Activated CD8-positive, alpha-beta memory T cell treated with anti-CD3 and anti-CD28 coated beads, Interleukin-2, amount 10 ng/mL, durations not matched to agents 7 days and 5 days (primary cell): ENCODE measurements at places on chromosomes 1 and 21. TPM values are rescaled to one million over a fixed set of nuclear protein-coding genes. Genes with fewer than 3 reads are reported as not detected.

- no peak for DNase-seq
- H3K27ac ChIP-seq = peak overlapping the region; percentile 61
- H3K4me3 ChIP-seq = no peak overlapping the region
- peaks cover 40% of the 10 kb centered on the region for H3K4me1 ChIP-seq
These were observed 4.1 kb downstream of the PABPC4 start for GRCh38 chr1:39572379-39573096.

- H3K27me3 ChIP-seq = no peaks in the 10 kb centered on the region
- no peak for DNase-seq
- no peaks in the 10 kb centered on the region for H3K4me1 ChIP-seq
- no peaks in the 10 kb centered on the region for H3K36me3 ChIP-seq
- no peak overlapping the region for H3K4me3 ChIP-seq
- no peak overlapping the region for H3K27ac ChIP-seq
These were observed 41.9 kb downstream of the UBE2G2 start for GRCh38 chr21:44759628-44760285.

DNA sequence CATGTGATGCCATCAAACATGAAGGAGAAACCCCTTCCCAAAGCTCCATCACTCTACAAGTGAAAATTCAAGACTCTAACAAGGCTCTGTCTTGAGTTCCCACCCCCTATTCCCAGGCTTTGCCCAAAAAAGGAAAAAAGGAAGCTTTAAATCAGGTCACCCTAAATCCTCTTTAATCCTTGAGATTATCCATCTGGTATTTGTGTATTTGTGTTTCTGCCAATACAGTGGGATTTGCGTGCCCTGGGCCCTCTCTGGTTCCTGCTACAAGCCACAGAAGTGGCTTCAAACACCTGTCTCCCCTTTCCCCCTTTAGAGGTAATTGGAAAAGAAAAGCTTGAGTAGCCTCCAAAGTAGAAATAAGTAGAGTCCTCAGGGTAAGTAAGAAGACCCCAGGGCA, 120.4 kb downstream of the EDEM3 start:
- no peaks in the 10 kb centered on the region for H3K36me3 ChIP-seq
- H3K4me3 ChIP-seq = no peak overlapping the region
- H3K27me3 ChIP-seq = peaks cover 5% of the 10 kb centered on the region
- H3K4me1 ChIP-seq = no peaks in the 10 kb centered on the region
- H3K27ac ChIP-seq = no peak overlapping the region

DNA sequence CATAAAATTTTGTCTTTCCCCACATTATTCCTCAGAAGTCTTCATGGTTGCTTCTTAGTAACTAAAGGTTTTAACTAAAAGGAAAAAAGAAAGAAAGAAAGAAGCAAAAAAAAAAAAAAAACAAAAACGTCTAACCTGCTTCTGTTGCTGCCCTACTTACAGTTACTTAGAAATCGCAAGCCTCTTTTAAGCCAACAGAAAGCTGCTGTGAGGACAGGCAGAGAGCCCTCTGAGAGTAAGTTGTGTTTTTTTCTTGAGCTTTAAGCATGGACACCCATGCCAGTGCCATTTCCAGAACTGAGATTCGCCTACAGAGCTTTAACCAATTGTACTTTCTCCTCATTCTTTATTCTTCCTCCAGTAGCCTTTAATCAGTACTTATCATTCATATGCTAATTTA, 25.6 kb upstream of the RGS1 start:
- H3K4me3 ChIP-seq = no peak overlapping the region
- DNase-seq = no peak
- H3K4me1 ChIP-seq = peaks cover 55% of the 10 kb centered on the region
- H3K27me3 ChIP-seq = no peaks in the 10 kb centered on the region
- peaks cover 2% of the 10 kb centered on the region for H3K36me3 ChIP-seq

DNA sequence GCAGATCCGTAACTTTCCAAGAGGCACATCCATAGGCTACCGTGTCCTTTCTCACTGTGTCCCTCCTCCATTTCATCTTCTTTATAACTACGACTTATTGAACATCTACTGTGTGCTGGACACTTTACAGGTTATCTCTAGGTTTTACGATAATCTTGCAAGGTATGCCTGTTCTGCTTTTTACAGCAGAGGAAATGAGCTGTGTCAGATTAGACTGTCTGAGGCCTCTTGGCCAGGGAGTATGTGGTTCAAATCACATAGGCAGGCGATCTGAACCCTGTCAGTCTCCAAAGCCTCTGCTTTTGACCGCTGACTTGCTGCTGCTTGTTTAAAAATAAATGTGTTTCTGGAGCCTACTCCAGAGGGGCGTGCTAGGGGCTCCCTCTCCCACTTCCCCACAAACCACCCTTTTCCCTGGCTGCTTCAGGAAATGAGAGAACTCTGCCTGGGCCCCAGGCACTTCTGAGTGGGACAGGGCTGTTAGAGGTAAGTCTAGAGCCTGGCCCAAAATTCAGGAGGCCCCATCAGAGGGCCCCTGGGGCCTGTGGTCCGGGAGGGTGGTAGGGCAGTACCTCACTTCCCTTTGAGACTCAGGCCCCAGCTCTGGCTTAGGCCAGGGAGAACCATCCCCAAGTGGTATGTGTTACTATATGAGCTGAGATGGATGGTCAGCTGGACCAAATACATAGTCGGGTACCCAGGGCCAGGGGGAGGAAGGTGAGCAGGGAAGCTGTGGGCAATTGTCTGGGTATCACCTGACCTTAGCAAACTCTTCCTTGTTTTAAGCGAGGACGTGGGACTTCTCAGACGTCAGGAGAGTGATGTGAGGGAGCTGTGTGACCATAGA, 4.4 kb downstream of the PSEN2 start:
- peak; percentile 34 for DNase-seq
- H3K4me3 ChIP-seq = no peak overlapping the region
- H3K27ac ChIP-seq = no peak overlapping the region
- H3K4me1 ChIP-seq = peaks cover 15% of the 10 kb centered on the region

DNA sequence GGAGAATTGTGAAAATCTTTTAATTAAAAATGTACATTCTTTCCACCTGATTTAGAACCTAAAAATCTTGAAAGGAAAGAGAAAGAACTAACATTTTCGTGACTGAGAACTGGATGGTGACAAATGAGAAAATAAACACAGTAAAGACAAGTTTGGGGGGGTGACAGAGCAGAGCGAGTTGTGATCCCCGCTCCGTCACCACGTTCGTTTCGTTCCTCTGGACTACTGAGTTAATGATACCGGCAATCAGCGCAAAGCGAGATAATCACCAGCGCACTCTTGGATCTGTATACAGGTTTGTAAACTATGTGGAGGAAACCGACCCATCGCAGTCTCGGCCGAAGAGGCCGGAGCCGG, 31.2 kb upstream of the CFAP126 start:
- H3K27me3 ChIP-seq = no peaks in the 10 kb centered on the region
- peaks cover 7% of the 10 kb centered on the region for H3K36me3 ChIP-seq
- H3K4me1 ChIP-seq = peaks cover 33% of the 10 kb centered on the region
- DNase-seq = no peak
- peak overlapping the region; percentile 92 for H3K4me3 ChIP-seq

GRCh38 chr1:222464841-222465210, 83.1 kb downstream of the HHIPL2 start:
- H3K27ac ChIP-seq = peak overlapping the region; percentile 64
- no peaks in the 10 kb centered on the region for H3K36me3 ChIP-seq
- peak; percentile 71 for DNase-seq
- peaks cover 12% of the 10 kb centered on the region for H3K4me1 ChIP-seq

FAM167B gene
- total RNA-seq = 0.80 TPM

DNA sequence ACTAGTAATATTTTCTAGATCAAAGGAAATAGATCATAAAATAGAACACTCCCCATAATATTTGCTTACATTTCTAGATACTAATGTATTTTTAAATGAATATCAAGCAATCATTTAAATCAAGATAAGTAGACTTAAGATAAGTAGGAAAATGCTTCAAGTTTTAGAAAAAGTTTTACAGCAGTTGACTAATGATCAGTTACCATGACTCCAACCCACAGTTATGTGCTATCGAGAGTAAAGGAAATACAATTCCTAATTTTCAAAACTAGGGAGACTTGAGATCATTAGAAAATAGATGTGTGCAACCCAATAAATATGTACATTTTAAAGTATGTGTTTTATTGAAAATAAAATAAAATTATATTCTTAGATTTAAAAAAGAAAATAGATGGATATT, 95.0 kb downstream of the DENND1B start:
- H3K36me3 ChIP-seq = peaks cover 1% of the 10 kb centered on the region
- H3K4me3 ChIP-seq = no peak overlapping the region
- no peak for DNase-seq
- peaks cover 1% of the 10 kb centered on the region for H3K4me1 ChIP-seq
- no peak overlapping the region for H3K27ac ChIP-seq
- H3K27me3 ChIP-seq = no peaks in the 10 kb centered on the region

DNA sequence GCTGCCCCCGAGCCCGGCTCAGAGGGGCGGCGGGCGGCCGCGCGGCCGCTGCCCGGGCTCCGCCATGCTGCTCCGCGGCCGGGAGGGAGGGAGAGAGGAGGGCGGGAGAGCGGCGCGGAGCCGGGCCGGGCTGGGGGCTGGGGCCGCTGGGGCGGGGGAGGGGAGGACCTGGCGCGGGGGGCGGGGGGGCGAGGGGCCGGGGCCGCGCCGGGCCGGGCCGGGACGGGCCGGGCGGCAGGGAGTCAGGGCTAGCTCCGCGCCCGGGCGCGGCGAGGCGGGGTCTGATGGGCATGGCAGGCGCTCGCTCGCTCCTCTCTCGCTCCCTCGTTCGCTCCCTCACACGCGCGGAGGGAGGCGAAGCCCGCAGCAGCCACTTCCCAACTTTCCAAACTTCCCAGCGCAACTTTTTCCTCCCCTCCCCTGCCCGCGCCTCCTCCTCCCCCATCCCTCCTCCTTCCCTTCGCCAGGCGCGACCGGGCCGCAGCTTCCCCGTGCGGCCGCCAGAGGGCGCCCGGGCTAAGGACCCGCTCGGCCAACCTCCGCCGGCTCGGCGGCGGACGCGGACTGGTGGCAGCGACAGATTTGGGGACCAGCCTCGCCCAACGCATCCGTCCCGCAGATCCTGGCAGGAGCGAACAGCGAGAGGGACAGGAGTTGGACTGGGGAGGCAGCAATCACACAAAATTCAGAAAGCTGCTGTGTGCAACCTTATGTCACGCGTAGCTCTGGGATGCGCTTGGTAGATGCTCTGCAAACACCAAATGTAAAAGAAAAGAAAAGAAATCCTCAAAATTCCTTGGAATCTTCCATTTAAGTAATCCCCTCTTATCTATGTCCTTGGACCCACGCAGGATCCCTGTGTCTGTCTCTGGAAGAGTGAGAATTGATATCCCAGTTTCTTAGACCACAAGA, at the start of gene TRABD2B:
Gene TRABD2B, minus strand, starts transcription at position 97 of the 912 bp plus-strand sequence.
- peak within 1 kb of the TSS; percentile 31 for H3K4me3 ChIP-seq
- peaks cover 52% of the 10 kb centered on the region for H3K27me3 ChIP-seq
- peak; percentile 63 for DNase-seq
- H3K27ac ChIP-seq = no peak within 1 kb of the TSS

DNA sequence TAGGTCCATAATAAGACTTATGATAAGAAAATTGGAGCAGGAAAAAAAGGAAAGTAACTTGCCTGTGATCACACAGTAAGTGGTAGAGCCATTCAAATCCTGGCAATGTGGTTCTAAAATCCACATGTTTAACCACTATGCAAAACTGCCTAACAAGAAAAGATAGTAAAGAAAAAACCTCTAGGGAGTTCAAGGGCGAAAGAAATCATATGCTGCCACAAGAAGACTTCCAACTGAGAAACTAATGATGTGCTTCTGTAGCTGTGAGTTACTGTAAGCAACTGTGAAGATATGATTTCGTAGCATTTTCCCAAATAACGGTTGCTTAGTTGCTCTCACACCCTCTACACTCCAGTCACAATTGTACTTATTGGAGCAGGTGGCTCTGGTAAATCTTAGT, 20.9 kb upstream of the LYPLAL1 start:
- H3K27ac ChIP-seq = no peak overlapping the region
- DNase-seq = no peak
- no peak overlapping the region for H3K4me3 ChIP-seq
- no peaks in the 10 kb centered on the region for H3K36me3 ChIP-seq
- H3K27me3 ChIP-seq = peaks cover 3% of the 10 kb centered on the region
- no peaks in the 10 kb centered on the region for H3K4me1 ChIP-seq

DNA sequence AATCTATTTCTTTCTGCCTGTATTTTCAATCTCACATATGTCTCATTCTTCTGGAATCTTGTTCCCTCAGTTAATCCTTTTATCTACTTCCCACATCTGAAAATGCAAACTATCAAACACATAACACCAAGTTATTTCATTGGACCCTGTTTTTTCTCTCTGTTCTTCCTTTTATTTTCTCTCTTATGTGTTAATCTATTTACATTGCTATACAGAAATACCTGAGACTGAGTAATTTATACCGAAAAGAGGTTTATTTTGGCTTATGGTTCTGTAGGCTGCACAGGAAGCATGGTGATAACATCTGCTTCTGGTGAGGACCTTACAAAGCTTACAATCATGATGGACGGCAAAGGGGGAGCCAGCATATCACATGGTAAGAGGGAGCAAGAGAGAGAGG, 247.6 kb downstream of the TGFB2 start:
- no peak overlapping the region for H3K4me3 ChIP-seq
- H3K36me3 ChIP-seq = no peaks in the 10 kb centered on the region
- no peaks in the 10 kb centered on the region for H3K4me1 ChIP-seq
- no peak for DNase-seq
- no peak overlapping the region for H3K27ac ChIP-seq
- no peaks in the 10 kb centered on the region for H3K27me3 ChIP-seq

KRTAP13-2 gene
- not detected for total RNA-seq

- H3K4me3 ChIP-seq = peak overlapping the region; percentile 80
- peak overlapping the region; percentile 89 for H3K27ac ChIP-seq
- peaks cover 2% of the 10 kb centered on the region for H3K36me3 ChIP-seq
- H3K27me3 ChIP-seq = no peaks in the 10 kb centered on the region
These were observed 1.3 kb downstream of the ABCG1 start for GRCh38 chr21:42220138-42220701.

REG4 gene
- 7.5 TPM for total RNA-seq

GRCh38 chr1:20233866-20234265, 47.5 kb upstream of the PLA2G2C start:
- no peaks in the 10 kb centered on the region for H3K4me1 ChIP-seq
- H3K4me3 ChIP-seq = no peak overlapping the region
- no peaks in the 10 kb centered on the region for H3K36me3 ChIP-seq
- no peak overlapping the region for H3K27ac ChIP-seq
